ENCODE measurements at places on chromosomes 6 and 20.

DNA sequence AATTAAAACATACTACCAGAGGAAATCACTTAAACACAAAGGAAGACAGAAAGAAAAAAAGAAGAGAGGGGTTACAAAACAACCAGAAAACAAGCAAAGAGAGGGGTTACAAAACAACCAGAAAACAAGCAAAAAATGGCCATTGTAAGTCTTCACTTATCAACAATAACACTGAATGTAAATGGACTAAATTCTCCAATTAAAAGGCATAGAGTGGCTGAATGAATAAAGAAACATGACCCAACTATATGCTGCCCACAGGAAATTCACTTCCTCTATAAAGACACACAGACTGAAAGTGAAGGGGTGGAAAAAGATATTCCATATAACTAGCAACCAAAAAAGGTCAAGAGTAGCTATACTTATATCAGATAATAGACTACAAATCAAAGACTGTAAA lies 180.0 kb downstream of the WDR27 start:
- no peak for DNase-seq

DNA sequence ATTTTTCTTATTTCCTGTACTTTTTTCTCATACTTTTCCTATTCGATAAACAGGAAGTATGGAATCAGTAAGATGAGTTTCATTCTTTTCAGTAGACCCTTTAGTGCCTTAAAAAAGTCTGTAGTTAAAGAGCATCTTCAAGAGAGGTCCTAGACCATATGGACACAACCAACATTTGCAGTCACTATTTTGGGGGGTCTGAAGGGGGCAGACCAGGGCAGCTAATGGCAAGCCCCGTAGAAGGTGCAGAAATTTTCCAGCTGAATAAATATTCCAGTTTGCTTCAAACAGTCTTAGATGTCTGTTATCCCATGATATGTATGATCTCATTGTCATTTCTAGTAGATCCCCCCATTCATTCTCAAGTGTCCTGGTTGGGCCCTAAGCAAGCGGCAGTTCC lies 52.8 kb downstream of the MAP3K5 start:
- DNase-seq, result no peak

- DNase-seq, result no peak
These were observed 9.9 kb downstream of the KIAA1755 start for GRCh38 chr20:38250609-38251008.

DNA sequence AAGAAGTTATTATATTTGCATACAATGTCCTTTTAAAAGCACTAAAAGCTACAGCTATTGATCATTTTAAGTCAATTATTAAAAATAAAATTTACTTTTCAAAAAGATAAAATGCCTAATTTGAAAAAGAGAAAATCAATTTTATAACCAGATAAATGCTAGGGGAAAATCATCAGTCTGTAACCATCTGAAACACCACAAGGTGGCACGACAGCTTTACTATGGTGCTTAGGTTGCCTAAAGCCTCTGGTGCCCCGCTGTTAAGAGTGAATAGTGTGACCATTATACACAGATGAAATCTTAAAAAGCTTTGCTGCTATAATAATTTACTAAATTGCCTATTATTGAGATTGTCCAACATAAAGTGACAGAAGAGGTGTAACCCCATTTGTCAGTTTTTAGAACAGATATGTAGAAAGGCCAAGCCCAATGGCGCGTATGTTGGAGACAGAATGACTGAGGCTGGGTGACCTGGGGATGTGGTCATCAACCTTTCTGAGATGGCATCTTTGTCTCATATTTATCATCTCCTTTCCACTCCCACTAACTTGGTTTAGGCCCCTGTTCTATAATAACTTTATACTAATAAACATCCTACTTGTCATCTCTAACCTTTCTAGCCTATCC lies 100.8 kb downstream of the MOXD1 start:
- peak; percentile 8 for DNase-seq

DNA sequence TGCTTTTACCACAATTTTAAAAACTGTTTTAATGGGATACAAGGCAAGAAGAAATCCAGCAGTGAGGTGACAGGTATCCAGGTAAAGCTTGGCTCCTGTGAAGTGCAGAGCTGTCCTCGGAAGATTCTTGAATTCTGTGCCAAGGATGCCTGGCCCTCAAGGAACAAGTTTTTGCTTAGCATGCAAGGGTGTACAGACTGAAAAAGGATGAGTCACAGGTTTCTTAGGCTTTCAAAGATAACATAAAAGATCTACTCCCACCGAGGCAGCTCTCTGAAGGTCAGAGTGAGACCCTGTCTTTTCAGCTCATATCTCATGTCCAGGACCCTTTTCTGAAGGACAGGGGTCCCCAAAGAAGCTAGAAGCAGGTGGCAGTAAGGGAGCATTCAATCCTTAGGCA lies 83.3 kb downstream of the CHD6 start:
- DNase-seq, result no peak

- no peak for DNase-seq
These were observed 141.3 kb upstream of the MYLIP start for GRCh38 chr6:15987569-15987968.

- no peak for DNase-seq
These were observed 357.5 kb upstream of the RNF217 start for GRCh38 chr6:124604719-124605118.

- no peak for DNase-seq
These were observed 110.1 kb upstream of the HDAC2 start for GRCh38 chr6:114080891-114081510.

DNA sequence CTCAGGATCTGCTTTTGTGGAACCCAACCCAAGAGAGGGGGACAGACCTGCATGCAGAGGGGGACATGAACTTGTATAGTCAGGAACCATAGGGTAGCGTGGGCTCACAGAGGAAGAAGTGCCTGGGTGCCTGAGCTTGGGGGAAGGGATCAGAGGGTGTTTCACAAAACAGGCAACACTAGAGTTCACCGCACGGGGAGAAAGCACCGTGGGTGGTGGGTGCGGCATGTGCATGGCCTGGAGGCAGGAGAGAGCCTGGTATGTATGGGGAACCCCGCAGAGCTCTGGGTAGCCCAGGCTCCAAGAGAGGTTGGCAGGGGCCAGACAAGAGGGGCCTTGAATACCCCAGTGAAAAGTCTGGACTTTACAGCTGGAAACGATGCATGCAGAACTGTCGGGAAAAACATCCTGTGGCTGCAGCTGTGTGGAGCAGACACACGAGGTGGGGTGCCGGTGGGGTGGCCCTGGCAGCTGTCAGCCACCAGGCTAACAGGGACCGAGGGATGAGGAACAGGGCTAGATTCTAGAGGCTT lies 6.7 kb upstream of the EMILIN3 start:
- DNase-seq, result no peak

DNA sequence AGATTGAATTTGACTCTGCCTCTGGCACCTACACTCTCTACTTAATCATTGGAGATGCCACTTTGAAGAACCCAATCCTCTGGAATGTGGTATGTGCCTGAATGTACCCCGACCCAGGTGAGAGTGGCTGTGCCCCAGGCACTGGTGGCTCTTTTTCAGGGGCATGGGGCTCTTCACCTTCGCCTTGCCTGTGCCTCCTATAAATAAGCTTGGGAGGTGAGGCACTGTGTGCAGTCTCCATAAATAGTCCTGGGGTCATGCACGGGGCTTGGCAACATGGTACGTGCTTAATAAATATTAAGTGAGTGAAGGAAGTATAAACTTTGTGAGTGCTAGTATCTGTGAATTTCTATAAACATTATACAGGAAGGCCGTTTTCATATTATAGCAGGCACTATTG lies 33.0 kb downstream of the GHRH start:
- no peak for DNase-seq

- no peak for DNase-seq
These were observed 68.0 kb downstream of the BMP7 start for GRCh38 chr20:57198132-57199072.

- DNase-seq, result no peak
These were observed 58.7 kb upstream of the CD93 start for GRCh38 chr20:23144856-23145255.

DNA sequence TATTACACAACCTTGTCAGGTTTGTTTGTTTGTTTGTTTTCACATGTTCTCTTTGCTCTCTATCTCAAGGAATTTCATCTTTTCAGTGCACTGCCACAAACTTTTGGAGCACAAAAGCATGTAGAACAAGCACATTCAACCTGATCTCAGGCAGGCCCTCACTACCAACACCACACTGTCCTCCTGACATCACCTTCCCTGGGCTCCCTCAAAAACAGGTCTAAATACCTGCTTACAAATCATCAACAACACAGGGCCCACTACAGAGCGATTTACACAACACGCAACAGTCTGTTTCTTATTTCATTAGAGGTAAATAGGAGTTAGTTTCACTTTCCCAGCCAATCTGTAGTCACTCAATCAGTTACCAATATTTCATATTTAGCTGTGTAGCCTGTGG lies 241.4 kb downstream of the EPHA7 start:
- DNase-seq, result no peak

GRCh38 chr20:17610566-17611289 lies 40.9 kb downstream of the DSTN start:
- no peak for DNase-seq

- no peak for DNase-seq
These were observed 212.4 kb downstream of the SYNDIG1 start for GRCh38 chr20:24681634-24682495.

- no peak for DNase-seq
These were observed 142.8 kb downstream of the SMOC2 start for GRCh38 chr6:168583821-168584220.

DNA sequence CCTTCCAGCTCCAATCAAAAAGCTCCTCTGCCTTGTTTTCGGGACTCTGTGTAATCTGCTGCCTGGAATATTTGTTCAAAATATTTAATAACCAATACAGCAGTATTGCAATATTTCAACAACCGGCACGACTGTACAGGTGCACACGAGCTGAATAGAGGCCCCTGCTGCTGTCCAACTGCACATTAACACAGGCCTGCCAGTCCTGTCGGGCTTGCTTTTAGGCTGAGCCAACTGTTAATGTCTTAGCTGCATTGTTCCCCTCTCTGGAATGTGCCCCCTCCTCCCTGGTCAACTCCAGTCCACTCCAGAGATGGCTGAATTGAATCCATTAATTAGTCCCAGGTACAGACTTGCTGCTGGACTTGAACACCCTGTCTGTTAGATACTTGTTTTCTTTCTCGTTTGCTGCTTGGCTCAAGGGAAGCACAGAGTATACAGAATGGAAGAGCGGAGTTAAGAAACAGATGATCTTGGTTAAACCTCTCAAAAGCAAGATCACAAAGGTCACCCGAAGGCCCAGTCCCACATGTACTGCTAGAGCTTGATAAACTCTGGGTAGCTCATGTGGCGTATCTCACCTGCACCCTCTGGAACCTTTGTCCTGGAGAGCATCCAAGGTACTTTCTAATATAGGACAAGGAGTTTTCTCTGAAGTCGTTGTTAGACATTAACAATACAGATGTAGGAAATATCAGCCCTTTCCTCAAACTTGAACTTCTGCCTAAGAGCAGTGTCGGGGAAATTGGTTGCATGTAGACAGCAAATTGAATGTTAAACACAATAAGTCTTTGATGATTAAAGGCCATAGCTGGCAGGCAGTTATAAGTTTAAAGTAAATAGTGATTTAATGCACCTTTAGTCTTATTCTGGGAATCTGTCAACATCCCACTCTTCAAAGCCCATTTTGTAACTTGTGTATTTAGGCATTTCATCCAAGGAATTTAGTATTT lies 31.9 kb downstream of the SHLD1 start:
- DNase-seq, result no peak

GRCh38 chr6:24798740-24799540 lies at the start of gene ARMH2:
ARMH2 (minus strand) TSS chr6:24798917; CDS start chr6:24798857, 60 bp downstream.
- no peak for DNase-seq

DNA sequence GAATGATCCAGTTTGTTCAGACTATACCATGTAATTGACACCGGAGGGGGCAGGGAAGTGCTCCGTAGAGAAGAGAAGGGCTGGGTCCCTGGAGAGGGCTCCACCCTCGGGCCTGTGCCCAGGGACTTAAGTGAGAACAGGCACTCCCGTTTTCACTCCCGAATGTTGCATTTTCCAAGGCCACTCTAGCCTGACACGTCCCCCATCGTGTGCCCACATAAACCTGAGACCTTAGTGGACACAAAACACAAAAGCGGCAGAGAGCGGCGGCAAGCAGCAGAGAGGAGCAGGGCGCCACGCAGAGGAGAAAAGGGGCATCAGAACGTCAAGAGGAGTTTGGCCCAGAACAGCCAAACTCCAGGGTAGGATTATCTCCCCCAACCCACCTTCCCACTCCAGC lies 1405.1 kb downstream of the GRIK2 start:
- DNase-seq, result no peak

GRCh38 chr20:23654717-23655116 lies 17.0 kb upstream of the CST3 start:
- no peak for DNase-seq

GRCh38 chr20:2742934-2743559 lies 50.5 kb downstream of the EBF4 start:
- peak; percentile 32 for DNase-seq

DNA sequence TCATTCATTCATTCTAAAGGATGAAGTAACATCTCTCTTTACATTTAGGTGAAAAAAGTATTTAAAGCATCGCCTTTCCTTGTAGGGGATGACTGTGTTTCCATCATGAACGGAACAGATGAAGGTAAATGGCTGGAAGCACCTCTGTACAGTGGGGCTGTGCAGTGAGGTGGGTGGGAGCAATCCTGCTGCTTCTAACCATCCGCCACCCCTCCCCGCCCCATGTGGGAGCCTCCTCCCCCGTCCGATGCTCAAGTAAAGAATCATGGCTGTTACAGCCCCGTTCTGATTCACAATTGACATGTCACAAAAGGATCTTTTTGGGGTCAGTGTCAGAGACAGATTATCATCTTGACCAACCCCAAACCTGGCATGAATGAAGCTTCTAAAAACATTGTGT lies 19.3 kb downstream of the ENTPD6 start:
- DNase-seq, result no peak

DNA sequence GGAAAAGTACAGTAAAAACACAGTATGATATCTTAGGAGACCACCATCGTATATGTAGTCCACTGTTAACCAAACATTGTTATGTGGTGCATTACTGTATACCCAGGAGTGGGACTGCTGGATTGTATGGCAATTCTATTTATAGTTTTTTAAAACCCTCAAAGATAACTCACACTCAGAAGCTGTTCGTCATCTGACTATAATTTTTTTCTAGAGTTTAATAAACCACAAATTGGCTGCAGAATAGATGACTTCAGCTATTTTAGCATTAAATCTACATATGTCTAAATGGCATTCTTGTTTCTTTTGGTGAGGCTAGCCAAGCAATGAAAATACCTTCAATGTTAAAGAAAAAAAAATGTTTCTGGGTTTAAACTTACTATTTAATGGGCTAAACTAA lies 134.2 kb upstream of the BMP5 start:
- no peak for DNase-seq

GRCh38 chr20:56752274-56752673 lies 123.2 kb downstream of the TFAP2C start:
- no peak for DNase-seq

DNA sequence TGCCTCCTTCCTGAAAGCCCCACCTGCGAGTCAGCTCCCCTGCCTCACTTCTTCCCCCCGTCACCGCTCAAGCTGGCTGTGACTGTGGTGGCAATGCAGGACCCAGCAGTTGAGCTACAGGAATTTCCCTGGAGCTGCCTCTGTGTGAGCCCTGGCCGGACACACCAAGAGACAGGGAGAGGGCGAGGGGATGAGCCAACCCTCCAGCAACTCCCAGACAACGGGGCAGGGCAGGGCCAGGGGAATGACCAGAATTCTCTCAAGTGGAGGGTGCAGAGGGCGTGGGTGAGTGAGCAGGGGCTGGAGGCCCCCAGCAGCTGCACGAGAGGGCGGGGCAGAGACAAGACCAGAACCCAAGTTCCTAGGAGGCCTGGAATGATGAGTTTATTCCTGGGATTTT lies 4.9 kb upstream of the ARFGAP1 start:
- DNase-seq, result no peak

All from hippocampal formation (tissue), 2 donors.